ENCODE measurements at places on chromosomes 13 and 19. TPM values are rescaled to one million over a fixed set of nuclear protein-coding genes. Genes with fewer than 3 reads are reported as not detected.

DNA sequence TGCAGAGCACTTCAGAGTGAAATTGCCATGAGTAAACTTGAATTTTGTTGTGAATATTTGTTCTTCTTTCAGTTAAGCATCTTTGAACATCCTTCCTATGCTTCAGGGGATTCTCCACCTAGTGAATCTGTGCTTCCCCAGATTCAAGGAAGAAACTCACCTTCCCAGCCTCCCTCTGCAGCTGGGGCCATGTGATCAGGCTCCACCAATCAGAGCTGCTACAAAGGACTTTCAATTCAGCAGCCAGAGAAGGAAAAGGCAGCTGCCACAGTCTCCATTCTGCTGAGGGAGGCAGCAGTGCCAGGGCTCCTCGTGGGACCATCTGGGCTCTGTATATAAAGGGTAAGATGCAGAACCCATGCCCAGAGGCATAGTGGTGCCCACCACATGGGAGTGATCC, 89.7 kb upstream of the SIAH3 start:
- peak; percentile 5 for DNase-seq

GRCh38 chr13:108249150-108249549, 20.4 kb upstream of the TNFSF13B start:
- DNase-seq: no peak

The OR10H1 gene
- not detected for total RNA-seq

GRCh38 chr13:55967055-55967454, 1173.7 kb upstream of the PRR20A start:
- DNase-seq: no peak

DNA sequence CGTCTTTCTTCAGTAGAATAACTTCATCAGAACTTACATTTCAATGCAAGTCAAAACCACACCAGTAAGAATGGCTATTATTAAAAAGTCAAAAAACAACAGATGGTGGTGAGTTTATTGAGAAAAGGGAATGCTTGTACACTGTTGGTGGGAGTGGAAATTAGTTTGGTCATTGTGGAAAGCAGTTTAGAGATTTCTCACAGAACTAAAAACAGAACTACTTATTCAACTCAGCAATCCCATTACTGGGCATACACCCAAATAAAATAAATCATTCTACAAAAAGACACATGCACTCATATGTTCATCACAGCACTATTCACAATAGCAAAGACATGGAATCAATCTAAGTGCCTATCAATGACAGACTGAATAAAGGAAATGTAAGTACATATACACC, 231.2 kb downstream of the NHLRC3 start:
- peak; percentile 8 for DNase-seq

The CGB5 gene
- not detected for total RNA-seq

DNA sequence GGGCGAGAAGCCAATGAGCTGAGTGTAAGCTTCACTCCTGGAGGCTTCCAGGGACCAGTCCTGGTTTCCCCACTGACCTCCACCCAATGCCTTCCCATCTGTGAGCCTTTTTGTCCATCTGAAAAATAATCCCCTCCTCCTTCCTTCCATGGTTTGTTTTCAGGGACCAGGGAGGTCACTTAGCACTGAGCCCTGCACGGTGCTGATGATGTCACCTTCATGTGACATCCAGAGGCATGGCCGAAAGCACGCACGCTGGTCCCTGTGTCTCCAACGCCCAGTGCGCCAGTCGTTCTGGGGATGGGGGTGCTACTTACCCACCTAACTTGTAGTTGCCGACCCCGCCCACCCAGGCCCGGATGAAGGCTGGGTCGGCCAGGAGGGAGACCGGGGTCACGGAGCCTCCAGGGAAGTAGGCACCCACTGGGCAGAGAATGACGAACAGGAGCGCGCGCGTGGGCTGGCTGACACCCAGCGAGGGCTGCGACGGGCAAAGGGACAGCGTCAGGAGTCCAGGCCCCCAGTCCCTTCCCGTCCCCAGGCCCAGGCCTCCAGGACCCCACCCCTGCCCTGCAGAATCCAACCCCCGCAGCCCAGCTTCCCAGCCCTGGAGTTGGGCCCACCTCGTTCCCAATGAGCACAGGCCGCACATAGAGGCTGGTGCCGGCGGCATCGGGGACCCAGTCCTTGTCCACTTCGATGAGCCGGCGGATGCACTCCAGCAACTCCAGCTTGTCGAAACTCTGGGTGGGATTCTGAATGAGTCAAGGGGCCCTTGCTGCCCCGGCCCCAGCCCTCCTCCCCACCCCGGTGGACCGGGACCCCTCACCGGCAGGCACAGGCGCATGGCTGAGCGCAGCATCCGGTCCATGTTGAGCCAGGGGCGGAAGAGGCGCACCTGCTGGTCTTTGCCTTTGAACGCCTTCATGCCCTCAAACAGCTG, 11.2 kb downstream of the BCAT2 start:
- DNase-seq: no peak
